ENCODE measurements at places on chromosomes 3 and 15.

DNA sequence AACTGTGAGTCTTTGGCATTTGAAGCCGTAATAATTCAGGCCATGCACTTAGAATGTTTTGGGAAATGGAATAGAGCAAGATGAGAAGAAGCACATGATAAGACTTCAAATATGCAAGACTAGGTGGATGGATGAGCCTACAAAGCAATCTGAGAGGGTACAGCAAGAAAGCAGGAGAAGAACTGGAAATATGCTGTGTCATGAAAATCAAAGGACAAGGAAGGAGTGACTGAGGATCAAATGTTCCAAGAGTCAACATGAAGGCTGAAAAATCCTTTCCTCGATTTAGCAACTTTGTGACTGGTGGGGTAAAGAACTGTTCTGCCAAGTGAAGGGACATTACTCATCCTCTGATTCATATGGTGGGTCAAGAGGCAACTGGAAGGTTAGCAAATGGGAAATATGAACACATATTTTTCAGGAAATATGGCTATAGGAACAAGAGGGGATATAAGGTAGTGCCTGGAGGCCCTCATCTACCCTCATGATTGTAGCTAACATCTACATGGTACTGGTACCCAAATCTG, 803.7 kb upstream of the ARRDC4 start:
- no peak for DNase-seq

GRCh38 chr3:113660896-113661295, 35.5 kb downstream of the USF3 start:
- DNase-seq = no peak

DNA sequence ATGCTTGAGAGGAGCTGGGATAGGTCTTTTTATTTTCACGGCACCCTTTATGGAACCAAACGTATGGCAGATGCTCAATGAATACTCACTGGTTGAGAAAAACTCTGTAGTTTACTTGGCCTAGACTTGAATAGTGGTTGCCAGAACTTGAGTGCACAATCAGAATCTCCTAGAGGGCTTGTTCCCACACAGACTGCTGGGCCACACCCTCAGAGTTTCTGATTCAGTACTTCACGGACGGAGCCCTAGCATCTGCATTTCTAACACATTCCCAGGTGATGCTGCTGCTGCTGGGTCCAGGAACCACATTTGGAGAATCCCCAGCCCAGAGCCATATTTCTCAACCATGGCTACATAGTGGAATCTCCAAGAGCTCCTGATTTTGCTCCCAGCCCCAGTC, 24.6 kb downstream of the CA12 start:
- DNase-seq = no peak

- DNase-seq = no peak
These were observed 28.8 kb downstream of the ATG7 start for GRCh38 chr3:11300970-11301369.

DNA sequence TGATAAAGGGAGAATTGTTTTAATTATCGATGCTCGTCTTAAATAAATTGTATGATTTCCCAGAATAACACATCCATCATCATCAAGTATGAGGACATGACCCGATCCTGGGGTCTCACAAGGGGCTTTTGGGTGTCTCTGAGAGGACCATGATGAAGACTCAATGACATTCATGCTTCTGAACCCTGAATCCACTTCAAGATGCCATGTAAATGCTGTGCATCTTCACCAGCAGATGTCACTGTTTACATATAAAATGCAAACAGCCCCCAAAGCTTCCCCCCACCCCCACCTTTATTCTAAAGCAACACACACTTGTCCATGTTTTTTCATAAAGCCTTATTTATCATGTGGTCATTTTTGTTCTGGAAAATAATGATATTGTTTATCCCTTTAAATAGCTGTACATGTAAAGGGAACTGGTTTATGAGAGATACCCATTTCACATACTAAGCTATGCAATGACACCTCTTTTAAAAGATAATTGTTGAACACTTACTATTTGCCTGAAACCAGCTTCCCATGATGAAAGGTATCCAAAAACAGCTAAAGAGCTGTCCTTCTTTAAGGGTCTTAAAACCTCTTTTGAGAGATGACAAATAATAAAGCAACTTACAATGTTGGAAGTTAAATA, 69.7 kb upstream of the UBE3A start:
- no peak for DNase-seq

Measured in NCI-H1048 (cell line).